IPS DF 6.9 (cell line): ENCODE measurements at places on chromosomes 2 and 18.

DNA sequence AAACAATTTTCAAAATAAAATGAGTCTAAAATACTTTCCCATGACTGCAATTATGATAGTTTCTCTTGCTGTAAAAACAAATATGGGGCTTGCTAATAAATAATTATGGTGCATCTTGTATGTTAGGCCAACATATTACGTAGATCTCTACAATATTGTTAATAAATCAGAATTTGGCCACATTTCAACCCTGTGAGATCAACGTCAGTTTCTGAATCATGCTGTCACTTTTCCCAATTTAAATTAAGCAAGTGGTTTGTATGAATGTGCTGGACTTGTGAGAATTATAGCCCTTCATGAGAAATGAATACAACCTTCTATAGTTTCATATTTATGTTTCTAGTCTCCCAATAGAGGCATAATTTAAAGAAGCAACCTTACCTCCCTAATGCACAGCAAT lies 808.9 kb downstream of the SUCLG1 start:
- no peak for DNase-seq

DNA sequence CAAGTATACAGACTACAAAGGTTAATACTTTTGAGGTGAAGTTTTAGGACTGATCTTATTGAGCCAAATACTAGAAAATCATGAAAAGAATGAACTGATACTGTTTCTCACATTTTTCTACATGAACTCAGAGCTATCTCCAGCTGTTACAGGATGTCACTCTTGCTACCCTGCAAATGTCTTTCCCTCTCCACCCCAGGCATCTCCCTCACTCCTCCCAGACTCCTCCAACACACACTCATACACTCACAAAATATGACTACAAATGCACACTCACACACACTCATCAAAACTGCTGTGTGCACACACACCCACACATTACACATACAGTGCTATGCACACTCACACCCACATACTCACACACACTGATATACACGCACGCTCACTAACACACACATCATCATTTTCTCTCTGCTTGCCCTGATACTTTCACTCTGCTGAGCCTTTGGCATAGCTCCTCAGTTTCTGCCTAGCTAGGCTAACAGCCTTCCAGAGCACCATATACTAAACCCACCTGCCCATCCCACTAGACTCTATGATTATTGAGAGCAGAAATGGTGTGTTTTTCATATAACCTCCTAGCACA lies 273.3 kb downstream of the CD226 start:
- no peak for DNase-seq

DNA sequence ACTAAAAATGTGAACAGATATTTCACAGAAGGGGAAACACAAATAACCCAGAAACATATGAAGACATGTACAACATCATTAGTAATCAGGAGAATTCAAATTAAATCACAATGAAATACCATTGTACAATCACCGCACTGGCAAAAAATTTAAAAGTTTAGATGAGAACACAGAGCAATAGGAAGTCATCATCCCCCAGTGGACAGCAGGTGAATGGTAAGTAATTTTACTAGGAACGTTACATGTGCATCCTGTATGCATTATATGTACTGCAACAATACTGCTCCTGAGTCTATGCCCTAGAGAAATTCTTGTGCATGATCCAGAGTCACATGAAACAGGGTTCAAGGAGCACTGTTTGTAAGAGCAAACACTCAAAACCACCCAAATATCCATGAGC lies 713.8 kb downstream of the NRXN1 start:
- no peak for DNase-seq

- DNase-seq, result no peak
These were observed 936.0 kb downstream of the TRIB2 start for GRCh38 chr2:13652531-13653313.

DNA sequence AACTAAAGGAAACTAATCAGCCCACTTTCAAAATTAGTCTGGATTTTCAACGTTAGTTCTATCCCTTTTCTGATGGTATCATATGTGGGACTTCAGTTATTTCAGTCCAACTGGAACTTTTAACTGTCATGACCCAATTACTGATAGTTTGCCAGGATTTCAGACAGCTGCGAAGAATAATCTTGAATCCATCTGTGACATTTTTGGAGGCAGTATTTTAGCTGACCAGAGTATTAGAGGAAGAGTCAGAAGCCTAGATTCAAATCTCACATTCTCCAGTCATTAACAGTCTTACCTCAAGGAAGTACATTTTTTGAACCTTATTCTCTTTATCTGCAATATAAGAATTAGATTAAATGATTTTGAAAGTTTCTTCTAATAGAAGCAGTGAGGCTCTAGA lies 81.3 kb downstream of the PTRHD1 start:
- DNase-seq, result no peak

DNA sequence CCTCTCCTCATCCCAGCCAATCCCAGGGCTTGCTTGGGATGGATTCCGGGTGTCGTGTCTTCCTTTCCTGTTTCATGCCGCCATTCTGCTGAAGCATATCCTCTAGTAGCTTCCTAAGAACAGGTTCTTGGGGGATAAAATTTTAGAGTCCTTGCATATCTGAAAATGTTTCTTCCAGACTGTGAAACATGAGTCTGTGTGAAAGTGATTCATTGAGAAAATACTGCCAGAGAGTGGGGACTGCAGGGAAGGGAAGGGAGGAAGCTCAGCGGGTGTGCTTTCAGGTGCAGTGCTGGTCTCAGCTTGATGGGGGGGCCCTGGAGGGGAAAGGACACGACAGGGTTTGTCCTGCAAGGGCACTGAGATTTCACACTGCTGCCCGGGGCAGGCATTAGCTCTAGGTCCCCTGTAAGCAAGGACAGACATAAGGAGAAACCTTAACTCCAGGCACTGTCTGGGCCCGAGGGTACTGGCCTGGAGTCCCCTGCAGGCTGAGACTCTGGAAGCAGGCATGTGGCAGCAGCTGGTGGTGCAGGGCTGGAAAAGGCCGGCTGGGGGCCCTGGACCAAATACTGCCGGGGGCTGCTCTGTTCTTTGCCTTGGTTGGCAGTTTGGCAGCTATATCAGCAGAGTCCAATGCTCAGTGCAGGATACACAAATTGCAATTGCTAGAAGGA lies 97.6 kb upstream of the HS6ST1 start:
- no peak for DNase-seq

DNA sequence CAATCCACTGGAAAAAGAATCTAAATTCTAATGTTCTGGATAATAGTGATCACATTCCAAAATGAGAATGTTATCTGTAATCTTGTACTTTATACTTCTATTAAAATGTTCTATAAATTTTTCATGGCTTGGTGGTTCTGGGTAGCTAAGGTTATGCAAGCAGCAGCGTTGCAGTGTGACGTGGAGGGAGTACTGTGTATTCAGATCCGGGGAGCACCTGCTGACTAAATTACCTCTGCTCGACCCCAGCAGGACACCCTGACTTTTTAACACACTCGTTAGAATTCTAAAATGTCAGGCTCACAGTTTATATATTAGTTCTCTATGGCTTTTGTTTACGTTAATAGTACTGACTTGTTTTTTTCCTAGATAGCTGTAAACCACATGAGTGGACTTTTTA lies 13.0 kb downstream of the ATIC start:
- no peak for DNase-seq

DNA sequence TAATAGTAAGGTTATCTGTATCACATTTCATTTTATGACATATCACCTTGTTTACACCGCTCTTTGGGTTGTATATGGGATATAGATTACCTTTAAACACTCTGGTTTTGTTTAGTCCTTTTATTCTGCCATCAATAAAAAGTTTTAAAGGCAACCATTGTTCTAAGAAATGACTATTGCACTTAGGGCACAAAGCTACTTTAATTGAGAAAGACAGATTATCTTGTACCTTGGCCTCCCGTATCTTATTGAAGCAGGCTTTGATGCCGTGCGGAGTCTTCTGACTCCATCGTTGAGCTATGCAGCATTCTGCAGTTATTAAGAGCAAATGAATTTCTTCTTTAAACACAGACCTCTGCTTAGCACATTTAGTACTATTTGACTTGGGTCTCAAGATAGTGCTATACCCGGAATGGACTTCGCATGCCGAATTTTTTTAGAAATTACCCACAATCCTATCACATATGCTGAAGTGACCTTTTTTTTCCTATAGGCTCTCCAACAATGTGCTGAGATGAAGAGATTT lies 16.7 kb downstream of the PKDCC start:
- no peak for DNase-seq

GRCh38 chr2:235937936-235938335 lies 230.2 kb downstream of the GBX2 start:
- no peak for DNase-seq

DNA sequence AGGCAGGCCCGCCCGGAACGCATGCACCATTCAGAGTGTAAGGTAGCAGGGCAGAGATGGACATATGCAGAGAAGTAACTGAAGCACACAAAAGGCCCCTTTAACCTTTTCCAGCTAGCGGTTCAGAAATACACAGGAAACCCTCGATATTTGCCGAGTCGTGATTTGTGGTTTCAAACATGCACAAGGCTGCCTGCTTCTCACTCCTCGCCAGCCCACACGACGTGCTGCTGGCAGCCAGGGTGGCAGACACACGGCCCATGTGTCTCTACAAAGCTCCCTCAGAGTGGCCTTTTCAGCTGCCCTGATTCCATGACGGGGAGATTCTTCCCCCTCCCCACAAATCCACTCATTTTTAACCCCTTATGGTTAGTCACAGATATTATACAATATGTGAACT lies 23.6 kb downstream of the ZBTB7C start:
- no peak for DNase-seq
